Frontal cortex (tissue), 4 donors: ENCODE measurements at places on chromosomes 12 and 14.

DNA sequence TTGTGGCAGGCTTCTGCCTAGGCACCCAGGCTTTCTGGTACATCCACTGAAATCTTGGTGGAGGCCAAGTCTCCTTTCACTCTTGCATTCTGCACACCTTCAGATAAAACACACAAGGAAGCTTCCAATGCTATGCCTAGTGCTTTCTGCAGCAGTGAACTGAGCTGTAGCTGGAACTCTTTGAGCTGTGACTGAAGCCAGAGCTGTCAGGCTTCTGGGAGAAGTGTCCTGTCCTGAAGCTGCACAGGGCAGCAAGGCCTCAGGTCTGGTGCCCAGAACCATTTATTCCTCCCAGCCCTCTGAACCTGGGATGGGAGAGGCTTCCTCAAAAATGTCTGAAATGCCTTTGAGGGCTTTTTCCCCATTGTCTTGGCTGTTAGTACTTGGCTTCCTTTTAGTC lies 941.7 kb downstream of the LRFN5 start:
- no peak for DNase-seq

DNA sequence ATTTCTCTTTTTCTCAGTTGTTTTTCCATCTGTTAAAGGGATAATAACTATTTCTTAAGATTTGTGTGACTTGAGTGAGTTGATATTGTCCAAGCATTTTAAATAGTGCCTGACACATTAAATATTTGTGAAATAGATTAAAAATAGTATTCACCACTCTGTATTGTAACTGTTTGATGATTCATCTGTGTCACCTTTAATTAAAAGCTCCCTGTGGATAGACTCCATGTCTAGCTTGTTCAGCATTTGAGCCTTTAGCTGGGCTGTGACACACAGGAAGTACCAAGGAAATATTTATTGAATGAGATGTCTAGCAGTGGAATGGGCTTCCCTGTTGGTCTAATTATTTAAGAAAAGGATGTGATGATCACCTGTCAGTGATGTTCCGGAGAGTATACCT lies 1.8 kb upstream of the GLIPR1L2 start:
- DNase-seq = no peak

GRCh38 chr14:95577067-95577800 lies 42.4 kb downstream of the GLRX5 start:
- DNase-seq = no peak

GRCh38 chr12:133120385-133121191 lies 9.5 kb downstream of the ZNF891 start:
- no peak for DNase-seq

DNA sequence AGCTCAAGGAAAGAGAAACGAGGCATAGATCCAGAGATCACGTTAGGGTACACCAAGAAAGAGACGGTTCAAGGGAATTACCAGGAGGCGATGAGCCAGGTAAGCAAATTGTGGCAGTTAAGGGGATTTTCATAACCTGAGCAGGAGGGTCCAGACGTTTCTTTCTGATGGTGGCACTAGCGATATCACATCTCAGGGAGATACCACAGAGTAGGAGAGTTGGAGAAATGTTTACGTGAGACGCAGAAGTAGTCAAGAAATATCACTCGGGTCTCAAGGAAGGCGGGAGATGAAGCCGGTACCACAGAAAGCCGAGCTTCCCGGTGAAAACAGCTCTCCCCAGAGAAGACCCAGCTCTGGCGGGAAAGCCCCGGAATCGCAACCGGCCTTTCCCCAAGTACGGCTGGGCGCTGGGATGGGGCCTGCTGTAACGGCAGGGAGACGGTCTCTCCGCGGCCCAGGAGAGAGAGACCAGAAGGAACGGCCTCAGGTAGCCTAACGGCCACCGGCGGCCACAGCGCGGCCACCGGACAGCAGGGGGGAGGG lies 485 bp downstream of the SENP1 start:
- no peak for DNase-seq

- DNase-seq = no peak
These were observed 61.9 kb downstream of the SMUG1 start for GRCh38 chr12:54126696-54127537.

DNA sequence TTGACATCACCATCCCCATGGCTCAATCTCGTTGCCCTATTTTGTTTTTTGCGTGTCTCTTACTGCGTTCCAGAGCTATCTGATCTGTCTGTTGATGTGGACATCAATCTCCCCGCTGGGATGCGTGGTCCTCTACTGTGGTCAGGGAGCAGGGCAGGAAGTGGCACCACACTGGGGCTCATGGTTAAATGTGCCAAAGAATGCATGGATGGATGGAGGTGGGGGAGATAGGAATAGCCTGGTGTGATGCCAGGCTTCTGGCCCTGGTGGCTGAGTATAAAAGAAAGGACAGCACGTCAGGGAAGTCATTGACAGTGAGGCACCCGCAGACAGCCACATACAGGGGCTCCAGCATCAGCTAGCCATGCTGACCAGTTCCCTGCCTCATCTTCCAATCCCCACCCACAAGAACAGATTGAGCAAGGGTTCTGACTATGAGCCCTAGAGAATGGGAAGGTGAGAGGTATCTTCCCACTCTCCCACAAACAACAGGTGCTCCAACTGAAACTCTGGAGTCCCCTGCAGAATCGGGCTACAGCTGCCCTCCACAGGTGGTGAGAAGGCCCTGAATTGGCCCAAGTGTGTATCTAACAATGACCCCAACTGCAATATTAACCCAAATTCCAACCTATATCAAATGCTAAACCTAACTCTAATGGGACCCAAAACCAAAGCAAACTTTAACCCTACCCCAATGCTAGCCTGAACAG lies 2.7 kb upstream of the BEGAIN start:
- DNase-seq = no peak
